ENCODE measurements at places on chromosomes 1 and 21. TPM values are rescaled to one million over a fixed set of nuclear protein-coding genes. Genes with fewer than 3 reads are reported as not detected.

- no peak for DNase-seq
These were observed 9.6 kb upstream of the TNFRSF25 start for GRCh38 chr1:6475381-6476133.

GRCh38 chr1:7596126-7596965 lies 174.8 kb upstream of the VAMP3 start:
- DNase-seq = peak; percentile 73

- DNase-seq = no peak
These were observed 12.9 kb downstream of the DESI2 start for GRCh38 chr1:244665771-244666217.

GRCh38 chr1:82485591-82486369 lies 685.0 kb downstream of the ADGRL2 start:
- DNase-seq = no peak

The LIN28A gene
- not detected for total RNA-seq

The SYNJ1 gene
- 13.6 TPM for total RNA-seq

The HLCS gene
- 32.9 TPM for total RNA-seq

DNA sequence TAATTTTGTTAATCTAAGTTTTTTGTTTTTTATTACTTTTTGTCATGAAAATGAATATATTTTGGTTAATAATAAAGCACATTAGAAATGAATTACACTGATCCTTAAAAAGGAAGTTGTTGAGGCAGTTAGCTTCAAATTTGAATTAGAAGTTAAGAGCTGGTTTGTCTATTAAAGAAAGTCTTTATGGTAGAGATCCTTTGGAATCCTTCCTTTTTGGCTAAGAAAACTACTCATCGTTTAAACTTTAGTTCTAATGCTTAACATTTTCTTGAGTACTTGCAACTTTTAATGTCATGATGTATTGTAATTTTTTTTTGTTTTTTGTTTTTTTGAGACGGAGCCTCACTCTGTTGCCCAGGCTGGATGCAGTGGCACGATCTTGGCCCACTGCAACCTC lies 2.4 kb downstream of the PTBP2 start:
- no peak for DNase-seq

DNA sequence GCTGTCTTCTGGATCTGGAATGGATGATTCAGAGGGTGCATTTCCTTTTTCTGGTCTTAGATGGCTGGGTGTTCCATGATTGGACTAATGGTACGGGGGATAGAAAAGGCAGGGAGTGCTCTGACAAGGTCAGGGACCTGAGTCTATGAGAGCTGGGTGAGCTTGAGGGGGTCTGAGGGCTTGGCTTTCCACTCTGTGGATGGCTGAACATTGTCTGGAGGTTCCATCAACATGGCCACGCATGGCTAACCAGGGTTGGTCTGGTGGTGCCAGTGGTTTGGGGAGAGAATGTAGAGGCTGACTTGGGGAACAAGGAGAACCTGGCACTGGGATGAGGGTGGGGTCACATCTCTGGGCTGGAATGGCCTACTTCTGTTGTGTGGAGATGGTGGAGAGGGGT lies 41.5 kb upstream of the TSPAN2 start:
- DNase-seq = no peak

The ANKRD34A gene
- 2.0 TPM for total RNA-seq

- no peak for DNase-seq
These were observed 50.1 kb downstream of the COQ8A start for GRCh38 chr1:226990133-226990716.

GRCh38 chr1:234486858-234487840 lies 8.2 kb upstream of the TARBP1 start:
- no peak for DNase-seq

The RIPK4 gene
- total RNA-seq = 6.1 TPM

- no peak for DNase-seq
These were observed 42.0 kb upstream of the CLSTN1 start for GRCh38 chr1:9865724-9866123.

GRCh38 chr21:44427241-44428120 lies 27.8 kb upstream of the LRRC3 start:
- peak; percentile 78 for DNase-seq
